ENCODE measurements at places on chromosomes 7 and 10.
A peak's percentile ranks its signal among the peaks of the same experiment; 100 is the strongest.

GRCh38 chr7:26374647-26375373 lies 83.1 kb downstream of the SNX10 start:
- no peak for DNase-seq

DNA sequence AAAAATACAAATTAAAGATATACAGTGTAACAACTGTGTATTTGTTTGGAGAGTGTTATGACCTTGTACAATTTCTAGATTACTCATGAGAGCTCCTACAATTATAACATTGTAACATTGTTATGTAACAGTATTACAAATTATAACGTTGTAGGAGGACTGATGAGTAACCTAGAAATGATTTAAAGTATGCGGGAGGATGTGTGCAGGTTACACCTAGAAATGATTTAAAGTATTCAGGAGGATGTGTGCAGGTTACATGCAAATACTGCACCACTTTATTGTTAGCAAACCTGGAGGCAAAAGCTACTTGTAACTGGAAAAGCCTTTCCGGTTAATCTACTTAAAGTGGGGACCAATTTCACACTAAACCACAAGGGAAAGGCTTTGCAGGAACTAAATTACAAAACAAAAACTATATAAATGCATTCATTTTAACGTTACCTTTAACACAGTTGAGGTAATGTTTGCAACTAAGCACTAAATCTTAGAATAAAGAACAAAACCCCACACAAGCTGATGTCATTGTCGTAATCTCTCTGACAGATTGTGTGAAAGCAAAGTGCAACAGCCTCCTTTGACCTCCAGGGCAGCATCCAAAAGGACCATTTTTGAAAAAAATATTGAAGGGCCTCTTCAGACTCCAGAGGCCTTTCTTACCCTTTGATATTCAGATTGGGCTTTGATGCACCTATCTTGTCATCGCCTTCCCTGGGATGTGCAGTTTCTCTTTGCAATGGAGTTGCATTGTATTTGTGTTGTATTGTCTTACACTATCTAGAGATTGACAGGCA lies 522.1 kb upstream of the FOXK1 start:
- peak; percentile 80 for DNase-seq

DNA sequence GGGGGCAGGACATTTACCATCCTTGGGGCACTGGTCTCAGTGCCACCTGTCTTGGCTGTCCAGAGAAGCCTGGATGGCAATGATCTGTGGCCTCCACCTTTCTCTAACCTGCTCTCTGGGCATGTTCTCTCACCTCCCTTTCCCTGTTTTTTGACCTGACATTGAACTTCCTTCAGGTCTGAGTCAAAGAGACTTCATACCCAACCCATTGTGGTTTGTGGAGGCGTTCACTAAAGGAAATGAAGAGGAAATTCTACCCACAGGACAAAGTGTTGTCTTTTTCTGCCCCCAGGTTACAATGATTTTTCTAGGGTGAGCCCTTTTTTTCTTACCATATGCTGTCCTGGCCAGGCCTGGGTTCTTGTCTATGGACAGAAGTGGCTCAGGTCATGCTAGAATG lies 76.6 kb downstream of the CYP26A1 start:
- DNase-seq, result peak; percentile 64

DNA sequence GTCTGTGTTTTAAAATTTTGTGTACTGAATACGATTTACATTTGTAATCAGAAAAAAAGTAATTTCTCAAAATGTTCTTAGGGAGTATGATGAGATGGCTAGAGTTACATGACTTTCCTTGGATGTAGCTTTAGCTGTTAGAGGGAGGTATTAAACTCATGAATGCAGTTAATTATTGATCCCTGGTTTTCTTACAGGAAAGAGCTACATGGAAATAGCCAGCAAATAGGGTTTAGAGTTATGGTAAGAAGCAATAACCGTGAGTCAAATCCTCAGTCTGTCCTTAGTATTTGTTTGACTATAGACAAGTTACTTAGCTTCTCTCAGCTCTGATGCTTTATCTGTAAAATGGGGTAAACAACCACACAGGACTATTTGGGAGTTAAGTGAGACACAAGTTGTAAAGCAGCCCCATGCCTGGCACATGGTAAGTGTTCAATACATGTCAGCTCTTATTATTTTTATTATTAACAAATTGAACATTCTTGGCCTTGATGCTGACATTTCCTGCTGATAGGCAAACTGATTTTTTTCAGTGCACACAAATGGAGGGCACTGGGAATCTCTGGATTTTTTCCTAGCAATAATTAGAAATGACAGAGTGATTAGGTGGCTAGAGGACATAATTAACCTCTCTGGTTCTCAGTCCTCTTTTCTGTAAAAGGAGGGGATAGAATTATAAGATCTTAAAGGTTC lies 204.5 kb upstream of the PHYHIPL start:
- DNase-seq, result no peak

DNA sequence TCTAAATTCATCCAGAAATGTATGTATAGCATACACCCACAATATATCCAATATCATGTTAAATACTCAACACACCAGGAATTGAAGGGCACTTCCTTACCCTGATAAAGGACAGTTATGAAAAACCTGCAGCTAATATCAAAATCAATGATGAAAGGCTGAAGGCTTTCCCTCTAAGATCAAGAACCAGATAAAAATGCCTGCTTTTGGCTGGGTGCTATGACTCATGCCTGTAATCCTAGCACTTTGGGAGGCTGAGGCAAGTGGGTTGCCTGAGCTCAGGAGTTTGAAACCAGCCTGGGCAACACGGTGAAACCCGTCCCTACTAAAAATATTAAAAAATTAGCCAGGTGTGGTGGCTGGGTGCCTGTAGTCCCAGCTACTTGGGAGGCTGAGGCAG lies 21.6 kb upstream of the UPP1 start:
- DNase-seq, result peak; percentile 36

DNA sequence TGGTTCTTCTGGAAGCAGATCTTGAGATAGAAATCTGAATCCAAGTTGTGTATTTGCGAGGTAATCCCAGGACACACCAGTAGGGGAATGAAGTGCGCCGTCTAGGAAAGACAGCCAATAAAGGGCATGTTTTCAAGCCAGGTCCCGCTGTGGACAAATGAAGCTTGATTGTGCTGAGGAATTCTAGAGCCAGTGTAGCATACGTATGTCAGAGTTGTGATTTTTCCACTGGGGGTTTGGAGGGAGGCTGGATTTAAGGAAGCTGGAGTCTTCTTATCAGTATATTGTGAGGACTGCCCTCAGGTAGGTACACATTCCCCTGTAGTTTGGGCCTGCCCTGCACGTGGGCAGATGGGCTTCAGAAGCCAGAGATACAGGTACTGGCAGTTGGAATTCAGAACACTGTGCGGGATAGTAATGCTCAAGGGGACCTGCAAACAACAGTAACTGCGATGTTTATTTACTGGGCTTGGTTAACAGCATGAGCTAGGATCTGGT lies 50.9 kb downstream of the GALNT11 start:
- DNase-seq, result no peak

DNA sequence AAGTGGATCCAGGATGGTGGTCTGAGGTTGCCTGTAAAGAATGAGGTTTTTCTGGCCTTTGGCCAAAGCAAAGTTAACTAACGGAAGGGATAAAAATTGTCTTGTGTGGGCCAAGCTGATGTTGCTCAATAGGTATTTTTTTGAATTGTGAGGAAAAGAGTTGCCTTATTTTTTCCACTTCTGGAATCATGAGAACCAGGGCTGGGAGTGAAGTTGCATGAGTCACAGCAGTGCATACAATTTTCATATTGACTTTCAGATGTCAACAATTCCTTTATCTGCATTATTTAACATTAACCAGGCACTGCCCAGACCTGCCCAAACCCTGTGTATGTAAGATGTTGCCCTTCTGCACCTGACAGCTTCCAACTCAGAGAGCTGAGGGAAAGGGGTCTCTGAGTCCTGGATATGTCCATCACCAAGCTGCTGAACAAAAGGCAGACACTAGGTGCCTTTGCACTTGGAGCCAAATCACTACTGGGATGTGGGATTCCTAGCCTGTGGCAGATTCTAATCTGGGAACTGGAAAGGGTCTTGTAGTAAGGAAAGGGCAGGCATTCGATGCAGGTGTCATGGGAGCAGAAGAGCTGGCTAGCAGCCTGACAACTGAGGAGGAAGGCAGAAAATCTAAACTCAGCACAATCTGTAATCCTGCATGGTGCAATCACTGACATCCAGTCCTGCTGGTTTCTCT lies 52.3 kb upstream of the SLC35B4 start:
- peak; percentile 81 for DNase-seq

- DNase-seq, result no peak
Observed at GRCh38 chr10:105644091-105644490, 1003.0 kb downstream of the SORCS3 start.

DNA sequence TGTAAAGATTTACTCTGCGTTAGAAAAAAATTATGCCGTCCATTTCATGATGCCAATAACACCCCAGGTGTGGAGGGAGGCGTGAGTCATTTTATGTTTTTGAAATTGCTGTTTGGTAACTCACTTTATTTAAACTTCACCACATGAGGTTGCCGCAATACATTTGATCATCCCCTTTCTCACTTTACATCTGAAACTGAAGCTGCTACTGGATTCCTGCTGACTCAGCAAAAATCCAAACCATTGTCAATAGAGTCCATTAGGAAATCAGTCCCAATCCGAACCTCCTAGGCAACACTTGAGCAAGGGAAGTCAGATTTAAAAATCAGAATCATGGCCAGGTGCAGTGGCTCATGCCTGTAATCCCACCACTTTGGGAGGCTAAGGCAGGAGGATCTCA lies 136.6 kb upstream of the SVIL start:
- no peak for DNase-seq

DNA sequence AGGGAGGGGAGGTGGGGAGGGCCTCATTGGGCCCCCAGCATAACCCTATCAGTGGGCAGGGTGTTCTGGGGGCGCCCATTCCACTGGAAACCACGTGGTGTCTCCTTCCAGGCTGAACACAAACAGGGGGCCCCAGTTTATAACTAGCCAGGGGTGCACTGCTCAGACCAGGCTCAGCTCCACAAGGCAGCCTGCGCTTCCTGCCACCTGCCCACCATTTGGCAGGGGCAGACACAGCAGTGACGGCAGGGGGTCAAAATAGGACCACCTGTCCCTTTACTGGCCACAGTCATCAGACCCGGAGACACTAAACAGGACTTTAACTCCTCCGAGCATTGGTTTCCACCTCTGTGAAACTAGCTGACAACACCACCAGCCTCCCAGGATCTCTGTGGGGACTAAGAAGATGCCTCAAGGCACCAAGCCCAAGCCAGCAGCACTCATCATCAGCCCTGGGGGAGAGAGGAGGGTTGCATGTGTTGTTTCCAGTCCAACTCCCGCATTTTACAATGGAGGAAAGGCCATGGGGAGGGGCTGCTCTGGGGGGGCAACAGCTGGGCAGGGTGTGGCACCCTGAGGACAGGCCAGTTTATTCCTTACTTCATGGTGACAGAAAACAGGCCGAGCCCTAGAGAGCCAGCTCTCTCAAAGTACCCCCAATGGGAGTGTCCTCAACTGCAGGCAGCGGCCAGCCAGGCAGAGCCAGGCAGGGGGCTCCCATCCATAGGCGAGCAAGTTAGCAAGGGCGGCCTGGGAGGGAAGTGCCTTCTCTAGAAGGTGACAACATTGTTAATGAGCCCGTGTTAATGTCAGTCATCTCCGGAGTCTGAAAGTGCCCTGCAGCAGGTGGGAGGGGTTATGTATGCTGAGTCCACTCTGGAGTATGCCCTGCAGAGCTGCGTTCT lies 127.6 kb downstream of the TNS3 start:
- DNase-seq, result no peak

GRCh38 chr7:130332259-130333053 lies 12.2 kb upstream of the CPA5 start:
- no peak for DNase-seq

DNA sequence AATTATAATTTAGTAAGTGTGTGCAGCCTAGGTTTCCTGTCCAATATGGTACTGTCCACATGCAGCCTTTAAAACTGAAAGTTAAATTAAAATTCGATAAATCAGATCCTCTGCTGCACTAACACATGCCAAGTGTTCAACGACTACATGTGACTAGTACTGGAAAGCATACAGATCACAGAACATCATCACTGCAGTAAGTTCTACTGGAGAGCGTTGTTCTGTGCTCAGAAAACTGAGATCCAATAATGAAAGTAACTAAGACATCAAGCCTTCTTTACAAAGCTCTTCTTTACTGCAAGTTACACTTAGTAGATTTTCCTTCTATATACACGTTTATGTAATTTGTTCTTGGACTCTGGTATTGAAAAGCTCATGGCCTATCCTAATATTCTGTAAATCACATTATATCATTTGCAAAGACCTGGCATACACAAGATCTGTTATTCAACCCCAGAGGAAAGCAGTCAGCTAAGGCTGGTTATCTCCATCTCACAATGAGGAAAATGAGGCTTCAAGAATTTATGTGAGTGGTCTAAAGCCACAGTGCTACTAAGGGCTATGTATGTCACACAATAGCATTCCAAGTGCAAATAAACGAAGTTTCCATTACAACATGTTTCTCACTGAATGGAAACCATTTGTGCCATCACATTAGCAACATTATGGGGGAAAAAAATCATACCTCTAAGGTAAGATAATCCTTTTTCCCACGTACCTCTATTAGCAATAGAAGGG lies 77.6 kb downstream of the VPS41 start:
- DNase-seq, result no peak

GRCh38 chr7:93629291-93629801 lies 54.8 kb upstream of the CALCR start:
- no peak for DNase-seq

DNA sequence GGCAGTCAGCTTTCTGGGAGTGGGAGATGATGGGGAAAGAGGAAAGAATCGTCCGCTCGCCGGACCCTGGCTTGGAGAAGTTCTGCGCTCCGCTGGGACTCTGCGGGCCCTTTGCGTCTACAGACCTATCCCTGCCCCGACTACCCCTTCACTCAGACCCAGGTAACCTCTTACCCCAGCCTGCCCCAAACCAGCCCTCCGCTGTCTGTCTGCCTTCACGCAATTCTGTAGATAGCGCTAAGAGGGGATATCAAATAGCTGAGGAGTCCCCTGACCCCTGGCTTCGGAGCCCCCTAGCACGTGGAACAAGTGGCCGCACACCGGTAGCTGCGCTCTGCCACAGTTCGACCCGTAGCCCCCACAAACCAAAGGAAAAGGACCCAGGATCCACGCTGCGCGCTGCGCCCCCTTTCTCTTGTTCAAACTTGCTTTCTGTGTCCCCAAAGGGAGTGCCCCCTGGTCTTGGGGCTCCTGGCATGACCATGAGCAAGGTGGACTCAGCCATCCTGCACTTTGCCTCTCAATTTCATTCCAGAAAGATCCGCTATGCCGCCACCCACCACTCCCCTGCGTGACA lies 7.0 kb downstream of the HOXA4 start:
- no peak for DNase-seq

DNA sequence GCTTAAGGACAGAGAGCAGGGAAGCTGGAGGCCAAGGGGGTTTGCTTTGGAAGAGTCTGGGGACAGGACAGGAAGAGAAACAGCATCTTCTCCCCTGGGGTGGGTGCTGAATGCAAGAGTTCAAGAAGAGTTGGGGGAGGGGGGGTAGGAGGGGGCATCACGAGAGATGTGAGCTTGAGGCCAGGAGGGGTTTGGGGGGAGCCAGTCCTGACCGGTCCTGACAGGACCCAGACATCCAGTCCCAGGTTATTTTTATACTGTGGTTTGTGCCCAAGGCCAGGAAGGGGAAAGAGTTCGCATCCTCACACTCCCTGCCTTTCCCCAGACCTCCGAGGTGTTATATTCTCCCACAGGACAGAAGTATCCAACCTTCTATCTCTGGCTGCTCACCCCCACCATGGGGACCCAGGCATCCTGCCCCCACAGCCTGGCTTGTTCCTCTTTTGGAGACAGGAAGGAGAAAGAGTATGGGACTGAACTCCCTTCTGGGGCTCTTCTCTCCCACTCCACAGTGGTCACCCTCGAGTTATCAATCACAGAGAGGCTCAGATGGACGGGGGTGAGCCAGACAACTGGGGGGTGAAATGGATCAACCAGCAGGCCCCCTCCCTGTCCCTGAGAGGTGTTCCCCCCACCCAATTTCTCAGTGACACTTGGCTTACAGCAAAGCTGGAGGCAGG lies 2.8 kb downstream of the TSC22D4 start:
- DNase-seq, result no peak

Measured in foreskin keratinocyte (primary cell).